Temporal lobe (tissue), 4 donors: ENCODE measurements at places on chromosomes 1 and 21. TPM values are rescaled to one million over a fixed set of nuclear protein-coding genes. Genes with fewer than 3 reads are reported as not detected.

The MYOG gene
- not detected for total RNA-seq

The LCE3D gene
- total RNA-seq, result not detected

The TSPEAR gene
- not detected for total RNA-seq

The PTPRU gene
- 29.7 TPM for total RNA-seq

The OR2L13 gene
- total RNA-seq, result 0.74 TPM

The SLAMF6 gene
- total RNA-seq, result not detected

The FMO1 gene
- 4.2 TPM for total RNA-seq
